Ovary (tissue), 10 donors: ENCODE measurements at places on chromosomes 11 and 22.
A peak's percentile ranks its signal among the peaks of the same experiment; 100 is the strongest.

DNA sequence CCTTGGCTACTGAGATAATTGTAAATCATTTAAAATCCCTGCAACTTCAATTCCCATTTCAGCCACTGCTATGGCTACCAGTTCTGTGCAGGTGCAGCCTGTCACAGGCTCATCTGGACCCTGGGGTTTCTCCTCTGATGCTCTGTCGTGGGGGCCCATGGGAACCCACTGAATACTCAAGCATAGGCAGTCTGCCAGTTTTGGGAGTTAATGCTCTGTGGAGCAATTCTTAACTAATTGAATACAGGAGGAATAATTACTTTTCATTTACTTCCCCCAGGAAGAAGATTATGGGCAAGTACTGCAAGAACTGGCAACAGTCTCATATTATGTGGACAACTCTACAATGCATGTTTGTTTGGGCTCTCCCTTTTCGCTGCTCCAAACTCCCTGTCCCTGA lies 25.9 kb downstream of the OR51E2 start:
- no peak for DNase-seq

GRCh38 chr11:35398881-35399280 lies 20.5 kb downstream of the SLC1A2 start:
- DNase-seq = no peak

DNA sequence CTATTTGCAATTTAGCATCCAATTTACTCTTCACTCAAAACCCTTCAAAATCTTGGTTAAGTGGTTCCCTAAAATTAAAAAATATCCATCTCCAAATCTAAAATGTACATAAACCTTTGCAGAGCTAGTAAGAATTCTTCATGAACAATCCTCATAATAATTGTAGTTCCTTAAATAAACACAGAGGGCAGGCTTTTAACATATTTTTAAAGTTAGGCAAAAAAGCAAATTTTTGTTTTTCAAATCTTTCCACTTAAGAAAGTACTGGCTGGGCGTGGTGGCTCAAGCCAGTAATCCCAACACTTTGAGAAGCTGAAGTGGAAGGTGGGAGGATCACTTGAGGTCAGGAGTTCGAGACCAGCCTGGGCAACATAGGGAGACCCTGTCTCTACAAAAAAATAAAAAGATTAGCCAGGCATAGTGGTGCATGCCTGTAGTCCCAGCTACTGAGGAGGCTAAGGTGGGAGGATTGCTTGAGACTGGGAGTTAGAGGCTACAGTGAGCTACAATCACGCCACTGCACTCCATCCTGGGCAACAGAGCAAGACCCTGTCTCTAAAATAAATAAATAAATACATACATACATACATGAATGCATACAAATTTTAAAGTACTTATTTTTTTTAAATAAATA lies 25.1 kb upstream of the PLAAT3 start:
- peak; percentile 50 for DNase-seq

- peak; percentile 42 for DNase-seq
These were observed 13.8 kb downstream of the UQCR10 start for GRCh38 chr22:29780748-29781676.
